ENCODE measurements at places on chromosomes 3 and 15. TPM values are rescaled to one million over a fixed set of nuclear protein-coding genes. Genes with fewer than 3 reads are reported as not detected.

Gene MINAR1
- 1.00 TPM for total RNA-seq

Gene ARHGEF26
- total RNA-seq = 5.8 TPM

Gene GRK7
- not detected for total RNA-seq

Gene TM4SF18
- total RNA-seq = 1.2 TPM

Gene FYTTD1
- 38.7 TPM for total RNA-seq

Gene SPESP1
- total RNA-seq = 8.1 TPM

Gene CLSTN2
- total RNA-seq = 5.6 TPM

Gene FBLN2
- 586 TPM for total RNA-seq

Gene WDR72
- total RNA-seq = not detected

Gene ADPRH
- 0.49 TPM for total RNA-seq

Gene TRH
- not detected for total RNA-seq

Gene PCOLCE2
- total RNA-seq = 65.1 TPM

Gene PPARG
- total RNA-seq = 60.0 TPM

Gene SLC51A
- not detected for total RNA-seq

Gene ABI3BP
- total RNA-seq = 38.0 TPM

Gene ARL14
- not detected for total RNA-seq

Gene POLQ
- total RNA-seq = 0.68 TPM

Gene INSYN1
- total RNA-seq = 5.6 TPM

All from cardiac ventricle fibroblast (primary cell).